ENCODE measurements at places on chromosomes 16 and 17.

- no peak for DNase-seq
Observed at GRCh38 chr17:68288375-68288774, 2.6 kb downstream of the SLC16A6 start.

GRCh38 chr17:63075969-63076368, 109.9 kb downstream of the TANC2 start:
- no peak for DNase-seq

DNA sequence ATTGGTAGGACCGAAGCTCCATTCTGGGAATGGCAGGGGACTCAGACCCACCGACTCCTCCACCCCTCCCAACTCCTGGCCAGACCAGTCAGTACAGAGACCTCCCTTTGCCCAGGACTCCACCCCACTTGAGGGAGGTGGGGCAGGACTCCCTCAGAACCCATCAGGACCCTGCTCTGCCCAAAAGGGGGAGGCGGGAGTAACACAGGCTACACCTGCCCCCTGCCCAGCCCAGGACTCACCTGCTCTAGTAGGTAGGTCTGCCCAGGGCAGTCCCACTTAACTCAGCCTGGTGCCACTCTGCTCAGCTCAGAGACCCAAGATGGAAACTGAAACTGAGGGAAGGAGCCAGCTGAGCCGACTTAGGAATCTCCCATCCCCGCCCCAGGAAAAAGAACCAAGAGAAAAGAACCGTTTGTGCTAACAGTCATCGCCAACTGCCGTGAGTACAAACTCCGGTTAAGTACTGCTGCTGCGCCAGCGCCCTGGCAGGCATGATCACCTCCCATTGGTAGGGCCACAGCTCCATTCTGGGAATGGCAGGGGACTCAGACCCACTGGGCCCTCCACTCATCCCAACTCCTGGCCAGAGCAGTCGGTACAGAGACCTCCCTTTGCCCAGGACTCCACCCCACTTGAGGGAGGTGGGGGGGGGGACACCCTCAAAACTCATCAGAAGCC, 503 bp downstream of the DHX58 start:
- DNase-seq, result no peak

DNA sequence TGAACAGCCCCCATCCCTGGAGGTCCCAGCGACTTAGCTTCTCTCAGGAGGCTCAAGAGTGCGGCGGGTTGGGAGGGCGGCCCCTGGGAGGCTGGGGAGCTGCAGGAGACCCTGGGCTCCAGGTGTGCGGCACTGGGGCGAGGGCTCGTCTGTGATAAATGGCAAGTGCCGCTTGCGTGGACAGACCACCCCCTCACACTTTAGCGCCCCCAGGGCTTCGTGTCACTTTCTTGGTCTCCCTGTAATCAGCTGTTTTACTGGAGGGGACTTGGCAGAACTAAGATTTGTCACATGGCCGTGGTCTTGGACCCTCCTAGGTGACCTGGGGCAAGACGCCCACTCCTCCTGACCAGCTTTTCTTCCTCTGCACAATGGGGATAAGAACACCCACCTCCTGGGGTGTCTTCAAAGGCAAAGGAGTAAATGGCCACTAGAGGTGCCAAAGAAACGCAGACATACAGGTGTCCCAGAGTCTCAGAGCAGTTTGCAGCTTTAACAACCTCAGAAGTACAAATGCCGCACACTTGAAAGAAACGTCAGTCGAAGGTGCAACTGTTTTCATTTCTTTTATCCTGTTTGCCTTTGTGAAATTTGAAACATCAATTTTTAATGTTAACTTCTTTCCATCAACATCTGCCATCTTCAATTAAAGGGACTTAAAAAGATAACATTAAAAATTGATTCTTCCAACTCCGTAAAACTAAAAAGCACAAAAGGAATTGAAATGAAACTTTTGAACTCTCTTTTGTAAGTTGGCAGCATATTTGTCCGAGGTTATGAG, 946 bp downstream of the OSGIN1 start:
- no peak for DNase-seq

- DNase-seq, result no peak
Observed at GRCh38 chr17:38571833-38572668, 33.7 kb downstream of the SRCIN1 start.

DNA sequence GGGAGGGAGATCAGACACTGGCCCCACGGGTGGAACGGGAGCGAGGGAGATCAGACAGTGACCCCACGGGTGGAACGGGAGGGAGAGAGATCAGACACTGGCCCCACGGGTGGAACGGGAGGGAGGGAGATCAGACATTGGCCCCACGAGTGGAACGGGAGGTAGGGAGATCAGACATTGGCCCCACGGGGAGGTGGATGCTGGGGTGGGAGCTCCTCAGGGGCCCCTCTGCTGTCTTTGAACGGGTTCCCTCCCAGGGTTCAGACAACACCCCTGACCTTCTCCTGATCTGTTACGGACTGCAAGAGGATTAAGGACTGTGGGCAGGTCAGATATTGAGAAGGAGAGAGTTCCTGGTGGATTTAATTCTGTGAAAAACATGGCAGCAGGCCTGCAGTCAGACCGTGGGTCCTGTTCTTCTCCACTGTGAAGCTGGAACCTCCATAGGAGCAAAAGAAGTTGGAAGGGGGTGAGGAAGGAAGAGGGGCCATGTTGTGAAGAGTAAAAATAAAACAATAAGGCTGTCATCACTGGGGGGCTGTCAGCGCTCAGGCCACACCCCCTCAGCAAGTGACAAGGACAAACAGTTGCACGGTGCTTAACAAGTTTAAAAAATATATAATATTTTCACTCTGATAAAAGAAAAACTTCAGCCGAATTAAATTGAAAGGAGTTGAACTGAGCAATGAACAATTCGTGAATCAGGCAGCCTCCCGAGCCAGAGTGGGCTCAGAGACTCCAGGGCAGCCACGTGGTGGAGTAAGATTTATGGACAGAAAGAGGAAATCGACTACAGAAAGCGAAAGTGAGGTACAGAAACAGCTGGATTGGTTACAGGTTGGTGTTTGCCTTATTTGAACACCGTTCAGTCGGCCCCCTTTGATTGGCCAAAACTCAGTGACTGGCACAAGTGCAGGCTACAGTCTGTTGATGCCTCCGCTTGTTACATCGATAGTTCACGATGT, 348.7 kb upstream of the TNRC6C start:
- DNase-seq, result peak; percentile 51

DNA sequence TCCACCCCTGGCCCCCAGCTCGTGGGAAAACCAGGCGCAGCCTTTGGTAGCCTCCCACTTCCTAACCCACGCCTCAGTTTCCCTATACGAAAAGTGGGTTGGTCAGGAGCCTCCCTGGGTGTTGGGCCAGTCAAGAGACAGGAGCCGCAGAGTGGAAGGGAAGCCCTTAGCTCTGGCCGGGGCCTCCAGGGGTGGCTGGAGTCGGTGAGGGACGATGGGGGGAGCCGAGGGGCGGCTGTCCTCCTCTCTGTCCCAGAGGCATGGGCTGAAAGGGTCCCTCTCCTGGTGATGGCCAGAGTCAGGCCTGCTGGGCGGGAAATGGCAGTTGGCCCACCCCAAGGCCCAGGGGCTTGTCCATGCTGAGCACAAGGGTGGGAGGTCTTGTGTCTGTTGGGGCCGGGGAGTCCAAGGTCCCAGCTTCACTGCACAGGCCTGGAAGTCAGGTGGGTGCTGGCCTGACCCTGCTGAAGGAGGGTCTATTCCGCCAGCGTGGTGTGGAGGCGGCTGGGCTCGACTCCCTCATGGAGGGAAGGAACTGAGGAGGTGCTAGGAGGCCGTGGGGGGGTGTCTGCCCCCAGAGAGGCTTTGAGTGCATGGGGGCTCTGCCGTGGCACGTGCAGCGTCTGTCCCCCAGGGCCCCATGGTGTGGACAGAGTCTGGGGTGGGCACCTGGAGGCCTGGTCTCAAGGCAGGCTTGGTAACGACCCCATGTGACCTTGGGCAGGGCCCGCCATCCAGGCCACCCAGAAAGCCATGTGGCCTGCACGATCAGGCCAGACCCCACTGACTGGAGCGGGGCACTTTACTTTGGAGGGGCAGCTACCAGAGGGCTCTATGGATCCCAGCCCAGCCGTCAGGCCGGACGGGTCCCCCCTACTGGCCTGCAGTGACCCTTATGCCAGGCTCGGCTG, 1.1 kb downstream of the SLC16A3 start:
- DNase-seq, result no peak

- no peak for DNase-seq
Observed at GRCh38 chr16:14007450-14007849, 63.7 kb upstream of the MRTFB start.

Measured in activated gamma-delta T cell treated with anti-CD3 and anti-CD28 coated beads, Interleukin-2, amount 50 U/mL, for 16 hours (primary cell).